Muscle of leg (tissue), 16 donors: ENCODE measurements at places on chromosomes 3 and 15. TPM values are rescaled to one million over a fixed set of nuclear protein-coding genes. Genes with fewer than 3 reads are reported as not detected.
A peak's percentile ranks its signal among the peaks of the same experiment; 100 is the strongest.

The IGDCC3 gene
- 2.2 TPM for polyA plus RNA-seq

- peak; percentile 70 for DNase-seq
Measured at GRCh38 chr3:133377396-133377795, 22.5 kb upstream of the BFSP2 start.

The IQCH gene
- 1.3 TPM for polyA plus RNA-seq

DNA sequence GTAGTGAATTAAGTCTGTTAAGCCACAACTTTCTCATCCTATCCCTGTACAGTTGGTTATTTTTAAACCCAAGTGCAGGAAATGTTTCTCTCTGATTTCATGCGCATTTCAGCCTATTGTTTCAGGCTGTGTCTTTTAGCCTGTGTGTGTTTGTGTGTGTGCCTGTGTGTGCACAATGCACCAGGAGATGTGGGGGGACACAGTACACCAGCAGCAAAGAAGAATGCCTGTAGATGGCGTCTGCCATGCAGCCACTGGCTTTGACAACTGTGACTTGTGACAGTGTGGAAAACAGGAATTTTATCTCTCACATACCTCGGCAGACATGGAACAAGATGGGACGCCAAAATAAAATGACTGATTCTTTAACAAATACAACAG lies 43.6 kb upstream of the PLXNA1 start:
- no peak for DNase-seq

GRCh38 chr3:193506921-193507320 lies 47.8 kb downstream of the ATP13A4 start:
- DNase-seq, result peak; percentile 89

The EIF4E3 gene
- polyA plus RNA-seq, result 8.8 TPM

The SI gene
- polyA plus RNA-seq, result not detected

The HGD gene
- polyA plus RNA-seq, result 0.16 TPM

- DNase-seq, result no peak
Measured at GRCh38 chr3:112651516-112651915, 10.6 kb upstream of the CCDC80 start.

DNA sequence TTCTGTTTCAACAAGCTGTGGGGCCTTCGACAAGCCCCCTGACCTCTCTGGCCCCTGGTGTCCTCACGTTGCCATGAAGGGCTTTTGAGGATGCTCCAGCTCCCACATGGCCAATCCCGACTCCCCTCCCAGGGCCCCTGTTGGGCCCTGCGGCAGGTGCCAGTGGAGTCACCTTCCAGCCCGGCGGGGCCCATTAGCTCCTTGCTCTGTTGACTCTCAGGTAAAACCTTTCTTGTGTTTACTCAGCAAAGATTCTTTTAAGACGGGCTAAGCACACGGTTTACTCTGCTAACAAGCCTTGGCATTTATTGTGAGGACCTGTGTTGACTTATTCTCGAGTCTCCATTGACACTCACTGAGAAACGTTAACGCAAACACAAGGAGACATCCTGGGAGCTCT lies 15.0 kb downstream of the RPLP1 start:
- DNase-seq, result no peak

The SLC41A3 gene
- polyA plus RNA-seq, result 36.7 TPM

The CLK3 gene
- polyA plus RNA-seq, result 51.3 TPM

DNA sequence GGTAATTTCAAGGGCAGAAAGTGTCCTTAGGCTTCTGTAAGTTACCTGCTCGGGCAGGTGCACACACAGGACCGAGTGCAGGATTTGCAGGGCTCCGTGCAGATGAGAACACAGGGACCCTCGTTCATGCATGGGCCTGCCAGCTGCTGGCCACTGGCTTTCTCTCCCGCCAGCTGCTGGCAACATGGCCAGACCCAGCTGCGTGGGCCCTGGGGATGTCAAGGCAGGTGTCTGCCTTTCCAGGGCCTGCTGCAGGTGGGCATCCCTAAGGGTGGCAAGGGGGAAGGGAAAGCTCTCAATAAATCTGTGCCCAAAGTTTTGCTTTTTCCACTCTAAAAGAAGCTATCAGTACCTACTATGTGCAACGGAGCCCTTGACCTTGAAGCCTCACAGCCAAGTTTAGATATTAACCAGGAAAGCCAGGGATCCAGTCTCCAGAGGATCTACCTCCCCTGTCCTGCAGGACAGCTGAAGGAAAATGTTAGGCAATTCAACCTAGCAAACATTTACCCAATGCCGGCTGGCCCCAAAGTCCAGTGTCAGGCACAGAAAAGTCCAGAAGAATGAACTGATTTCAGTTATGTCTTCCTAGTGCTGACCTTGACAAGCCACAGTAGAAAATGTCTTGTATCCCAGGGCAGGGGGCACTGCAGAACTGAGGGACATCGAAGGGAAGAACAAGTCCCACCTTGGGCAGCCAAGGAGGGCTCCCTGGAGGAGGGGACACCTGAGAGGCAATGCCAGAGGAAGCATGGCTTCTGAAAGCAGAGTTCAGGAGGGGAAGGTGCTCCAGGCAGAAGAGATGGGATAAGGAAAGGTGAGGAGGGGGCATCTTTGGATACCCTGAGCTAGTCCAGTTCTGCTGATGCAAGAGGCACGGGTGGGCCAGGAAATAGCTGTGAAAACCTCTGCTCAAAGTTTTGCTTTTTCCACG lies 26.4 kb downstream of the NUP210 start:
- no peak for DNase-seq

- peak; percentile 51 for DNase-seq
Measured at GRCh38 chr15:69718916-69719315, 266.3 kb downstream of the RPLP1 start.

DNA sequence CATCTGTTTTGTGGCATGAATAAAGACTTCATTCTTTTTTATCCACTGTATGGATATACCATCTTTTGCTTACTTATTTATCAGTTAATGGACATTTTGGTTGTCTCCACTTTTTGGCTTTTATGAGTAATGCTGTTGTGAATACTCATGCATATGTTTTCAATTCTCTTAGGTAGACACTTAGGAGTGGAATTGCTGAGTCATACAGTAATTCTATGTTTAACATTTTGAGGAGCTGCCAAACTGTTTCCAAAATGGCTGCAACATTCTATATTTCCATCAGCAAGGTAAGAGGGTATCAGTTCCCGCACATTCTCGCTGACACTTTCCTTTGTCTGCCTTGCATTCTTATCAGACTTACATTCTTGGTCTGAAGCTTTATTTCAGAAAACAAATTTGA lies 191.1 kb downstream of the WNT5A start:
- DNase-seq, result peak; percentile 7

The XCR1 gene
- 0.30 TPM for polyA plus RNA-seq

DNA sequence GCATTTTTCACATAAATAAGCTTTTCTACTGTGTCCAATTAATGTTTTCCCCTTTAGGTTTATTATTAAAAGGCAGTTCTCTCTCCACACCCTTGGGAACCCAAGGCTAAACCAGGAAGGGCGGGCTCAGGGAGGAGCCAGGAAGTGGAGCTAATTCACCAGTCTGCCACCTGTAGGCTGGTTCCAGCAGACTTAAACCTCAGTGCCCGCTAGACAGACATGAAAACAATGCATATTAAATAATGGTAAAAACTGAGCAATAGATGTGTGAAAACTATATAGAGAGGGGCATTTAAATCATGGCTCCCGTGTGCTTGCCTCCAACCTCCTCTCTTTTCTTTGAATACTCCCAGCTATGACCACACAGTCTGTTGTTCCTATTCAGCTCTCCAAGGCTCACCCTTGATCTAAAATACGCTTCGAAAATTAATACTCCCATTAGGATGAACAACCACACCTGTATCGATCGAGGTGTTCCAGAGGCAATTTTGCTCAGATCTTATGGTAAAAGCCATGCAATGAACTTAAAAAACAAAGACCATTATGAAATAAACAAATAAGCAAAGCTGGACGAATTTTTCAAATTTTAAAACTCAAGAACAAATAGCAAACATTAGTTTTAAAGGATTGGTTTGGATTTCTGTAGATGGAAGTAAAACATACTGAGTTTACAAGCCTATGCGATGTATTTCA lies 253.3 kb downstream of the TJP1 start:
- peak; percentile 11 for DNase-seq

GRCh38 chr3:23162934-23163333 lies 40.2 kb upstream of the UBE2E2 start:
- DNase-seq, result no peak

DNA sequence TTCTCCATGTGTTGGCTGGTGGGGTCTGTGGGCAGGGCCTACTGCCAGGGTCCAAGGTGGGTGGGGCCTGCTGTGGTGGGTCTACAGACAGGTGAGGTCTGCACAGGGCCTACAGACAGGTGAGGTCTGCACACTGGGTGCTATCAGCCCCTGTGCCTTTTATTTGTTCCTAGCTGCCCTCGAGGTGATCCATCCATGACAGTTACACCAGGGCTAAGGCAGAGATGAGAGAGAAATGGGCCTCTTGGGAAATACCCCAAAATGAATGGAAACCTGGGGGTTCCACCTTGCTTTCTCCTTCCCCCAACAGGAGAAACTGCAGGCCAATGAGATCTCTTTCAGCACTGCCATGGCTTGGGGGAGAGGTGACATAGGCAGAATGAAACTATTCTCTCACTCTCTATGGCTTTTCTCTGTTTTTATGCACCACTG lies 36.4 kb downstream of the CFAP100 start:
- DNase-seq, result no peak

The QTRT2 gene
- polyA plus RNA-seq, result 15.7 TPM

The C3orf38 gene
- polyA plus RNA-seq, result 16.7 TPM

GRCh38 chr3:148881286-148881685 lies 16.2 kb downstream of the CPA3 start:
- no peak for DNase-seq

DNA sequence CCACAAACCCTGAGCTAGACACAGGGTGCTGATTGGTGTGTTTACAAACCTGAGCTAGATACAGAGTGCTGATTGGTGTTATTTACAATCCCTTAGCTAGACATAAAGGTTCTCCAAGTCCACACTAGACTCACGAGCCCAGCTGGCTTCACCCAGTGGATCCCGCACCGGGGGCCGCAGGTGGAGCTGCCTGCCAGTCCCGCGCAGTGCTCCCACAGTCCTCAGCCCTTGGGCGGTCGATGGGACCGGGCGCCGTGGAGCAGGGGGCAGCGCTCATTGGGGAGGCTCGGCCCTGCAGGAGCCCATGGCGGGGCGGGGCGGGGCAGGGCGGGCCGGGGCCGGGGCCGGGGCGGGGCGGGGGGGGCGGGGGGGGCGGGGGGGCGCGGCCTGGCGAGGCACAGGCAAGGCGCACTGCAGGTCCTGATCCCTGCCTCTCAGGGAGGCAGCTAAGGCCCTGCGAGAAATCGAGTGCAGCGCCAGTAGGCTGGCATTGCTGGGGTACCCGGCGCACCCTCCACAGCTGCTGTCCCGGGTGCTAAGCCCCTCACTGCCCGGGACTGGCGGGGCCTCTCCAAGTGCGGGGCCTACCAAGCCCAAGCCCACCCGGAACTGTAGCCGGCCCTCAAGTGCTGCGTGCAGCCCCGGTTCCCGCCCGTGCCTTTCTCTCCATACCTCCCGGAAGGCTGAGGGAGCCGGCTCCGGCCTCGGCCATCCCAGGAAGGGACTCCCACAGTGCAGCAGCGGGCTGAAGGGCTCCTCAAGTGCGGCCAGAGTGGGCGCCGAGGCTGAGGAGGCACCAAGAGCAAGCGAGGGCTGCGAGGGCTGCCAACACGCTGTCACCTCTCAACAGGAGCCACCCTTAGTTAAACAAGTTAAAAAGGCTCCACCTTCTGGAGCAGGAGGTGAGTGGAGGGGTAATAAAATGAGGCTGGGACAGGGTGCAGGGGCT lies 9.8 kb upstream of the TMEM40 start:
- no peak for DNase-seq

The GOLGA8N gene
- 16.1 TPM for polyA plus RNA-seq

DNA sequence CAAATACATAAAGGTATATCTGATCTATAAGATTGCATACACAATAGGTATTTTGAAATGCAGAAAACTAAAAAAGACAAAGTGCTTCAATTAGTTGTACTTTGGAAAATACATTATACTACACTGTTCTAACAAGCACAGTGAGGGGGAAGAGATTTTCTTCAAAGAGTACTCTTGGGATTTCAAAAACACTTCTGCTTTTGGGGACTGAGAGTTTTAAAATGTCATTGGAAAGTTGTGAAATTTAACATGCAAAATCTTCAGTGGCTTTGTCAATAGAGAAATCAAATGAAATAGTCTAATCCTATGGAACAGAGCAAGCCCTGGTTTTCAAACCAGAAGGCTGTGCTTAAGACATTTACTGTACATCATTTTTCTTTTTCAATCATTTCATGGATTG lies 322.2 kb upstream of the SEMA6D start:
- DNase-seq, result no peak

DNA sequence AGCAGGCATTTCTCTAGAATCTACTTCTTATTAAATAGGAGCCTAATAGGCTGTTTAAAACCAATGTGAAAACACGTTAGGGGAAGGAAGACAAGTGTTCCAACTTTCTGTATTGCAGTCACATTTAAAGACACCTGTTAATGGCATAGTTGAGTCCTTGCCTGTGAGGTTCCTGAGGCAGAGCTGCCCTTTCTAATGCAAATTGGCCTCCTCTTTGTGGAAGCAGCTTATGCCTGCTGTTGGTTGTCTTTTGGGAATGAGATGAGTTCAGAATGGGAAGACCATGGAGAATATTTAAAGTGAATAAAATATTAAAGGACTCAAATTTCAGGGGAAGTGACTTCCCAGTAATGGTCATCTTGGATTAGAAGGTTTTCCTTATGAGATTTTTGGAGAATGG lies 51.2 kb downstream of the NEK11 start:
- peak; percentile 7 for DNase-seq

DNA sequence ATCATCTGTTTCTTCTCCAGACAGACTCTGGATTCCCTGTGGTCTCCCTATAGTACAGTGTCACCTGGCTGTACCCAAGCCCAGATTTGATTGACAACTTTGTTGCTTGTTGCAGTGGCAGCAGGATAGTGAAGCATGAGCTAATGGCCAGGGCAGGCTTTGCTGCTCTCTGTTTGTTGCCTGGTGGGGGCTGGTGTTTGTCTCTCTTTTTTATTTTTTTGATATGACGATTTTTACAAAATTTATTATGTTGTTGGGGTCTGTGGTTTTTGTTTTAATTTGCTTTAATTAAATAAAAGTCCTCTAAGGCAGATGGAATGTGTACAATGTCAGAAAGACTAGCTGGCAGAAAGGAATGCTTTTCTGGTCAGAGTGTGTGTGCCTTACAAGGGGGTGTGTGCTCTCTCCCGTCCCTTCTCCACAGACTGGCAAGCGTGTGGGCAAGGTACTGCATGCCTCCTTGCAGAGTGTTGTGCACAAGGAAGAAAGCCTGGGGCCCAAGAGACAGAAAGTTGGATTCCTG lies 15.2 kb upstream of the CLEC3B start:
- no peak for DNase-seq

The PRR20G gene
- polyA plus RNA-seq, result not detected

The PLAAT1 gene
- 11.5 TPM for polyA plus RNA-seq

The SLC15A2 gene
- polyA plus RNA-seq, result 28.5 TPM

- no peak for DNase-seq
Measured at GRCh38 chr3:45641756-45642155, 47.2 kb downstream of the LIMD1 start.
